ENCODE measurements at places on chromosomes 1 and 21. TPM values are rescaled to one million over a fixed set of nuclear protein-coding genes. Genes with fewer than 3 reads are reported as not detected.

DNA sequence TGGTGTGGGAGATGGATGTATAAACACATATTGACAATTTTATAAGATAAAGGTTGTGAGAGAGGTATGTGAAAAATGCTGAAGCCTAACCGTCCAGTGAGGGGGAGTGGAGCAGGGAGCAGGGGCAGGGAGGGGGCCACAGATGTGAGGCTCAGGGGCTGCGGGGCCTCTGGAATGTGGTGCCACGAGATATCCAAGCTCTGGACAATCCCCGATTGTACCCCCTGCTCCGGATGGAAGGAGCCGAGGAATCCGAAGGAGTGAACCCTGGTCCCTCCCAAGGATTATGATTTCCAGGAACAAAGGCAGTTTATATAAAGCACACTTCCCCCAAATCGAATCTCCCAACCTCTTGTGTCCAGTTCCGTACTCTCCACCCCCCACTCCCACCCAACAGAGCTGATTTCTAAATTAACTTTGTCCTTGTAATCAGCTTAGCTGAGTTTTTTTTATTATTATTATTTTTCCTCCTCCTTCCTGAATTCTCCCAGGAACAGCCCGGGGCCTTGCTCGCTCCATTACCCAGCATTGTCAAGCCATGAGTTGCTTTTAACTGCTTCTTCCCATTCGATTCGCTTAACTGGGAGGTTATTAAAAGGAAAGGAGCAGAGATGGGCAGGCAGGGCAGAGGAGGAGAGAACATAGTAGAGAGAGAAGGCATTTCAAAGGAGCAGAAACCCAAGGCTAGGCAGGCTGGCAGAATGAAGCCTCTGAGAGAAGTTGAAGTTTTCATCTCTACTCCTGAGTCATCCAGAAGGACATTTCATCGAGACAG, 9.4 kb downstream of the KIRREL1 start:
- DNase-seq: no peak

Gene CFH
- total RNA-seq: 34.3 TPM

Gene NBPF4
- total RNA-seq: 0.16 TPM

DNA sequence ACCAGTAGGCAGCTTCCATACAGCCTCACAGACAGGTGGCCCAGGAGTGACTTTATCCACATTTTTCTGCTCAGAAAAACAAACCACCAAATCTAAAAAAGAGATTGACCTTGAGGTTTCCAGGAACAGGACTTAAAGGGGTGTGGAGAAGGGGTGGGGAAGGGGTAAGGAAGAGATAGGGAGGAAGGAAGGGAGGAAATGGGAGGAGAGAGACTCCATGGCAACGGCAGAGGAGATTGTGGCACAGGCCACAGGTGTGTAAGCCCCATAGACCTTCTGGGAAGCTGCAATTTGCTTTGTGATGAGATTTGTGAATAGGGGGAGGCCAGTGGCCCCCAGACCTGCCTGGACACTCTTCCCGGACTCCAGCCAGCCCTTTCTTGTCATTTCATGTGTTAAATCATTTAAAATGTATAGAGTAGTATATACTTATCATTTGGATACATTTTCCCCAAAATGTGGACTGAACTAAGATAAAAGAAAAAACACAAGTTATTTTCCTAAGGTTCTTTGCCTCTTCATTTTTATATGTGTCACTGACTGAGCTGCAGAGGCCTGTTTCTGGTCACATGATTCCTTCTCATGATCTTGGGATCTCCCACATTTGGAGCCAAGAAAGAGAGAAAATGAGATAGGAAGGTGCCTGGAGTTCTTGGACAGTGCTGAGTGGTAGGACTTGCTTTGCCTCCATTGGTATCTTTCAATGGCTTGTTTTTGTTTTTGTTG, 55.5 kb downstream of the CLIC6 start:
- DNase-seq: no peak
